Fibroblast of villous mesenchyme (primary cell): ENCODE measurements at places on chromosomes 12 and 14. TPM values are rescaled to one million over a fixed set of nuclear protein-coding genes. Genes with fewer than 3 reads are reported as not detected.
A peak's percentile ranks its signal among the peaks of the same experiment; 100 is the strongest.

DNA sequence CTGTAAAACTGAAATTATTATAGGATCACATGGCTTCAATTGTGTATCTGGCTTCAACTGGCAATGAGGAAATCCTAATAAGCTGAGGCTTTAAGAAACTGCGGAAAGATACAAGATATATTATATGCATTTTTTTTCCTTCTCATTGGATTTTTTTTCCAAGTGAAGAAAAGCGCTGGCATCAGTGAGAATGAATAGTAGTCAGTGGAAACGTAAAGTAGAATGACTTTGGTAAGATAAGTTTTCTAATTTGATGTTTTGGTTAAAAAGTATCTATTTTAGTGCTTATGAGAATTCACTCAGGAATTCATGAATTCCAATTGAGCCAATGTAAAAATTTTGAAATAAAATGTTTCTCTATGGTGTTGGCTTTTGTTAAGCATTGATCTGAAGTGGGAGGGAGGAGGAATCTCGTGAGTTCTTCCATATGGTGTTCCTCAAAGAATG, 173.5 kb upstream of the FRMD6 start:
- no peak for DNase-seq

- DNase-seq, result no peak
These were observed 365.4 kb downstream of the EMP1 start for GRCh38 chr12:13561923-13562322.

- DNase-seq, result peak; percentile 40
These were observed 119.5 kb downstream of the VEZT start for GRCh38 chr12:95337146-95337545.

P2RX7 gene
- total RNA-seq, result 0.43 and 0.64 TPM in 2 replicates

CIROP gene
- total RNA-seq, result not detected in 2 replicates

DNA sequence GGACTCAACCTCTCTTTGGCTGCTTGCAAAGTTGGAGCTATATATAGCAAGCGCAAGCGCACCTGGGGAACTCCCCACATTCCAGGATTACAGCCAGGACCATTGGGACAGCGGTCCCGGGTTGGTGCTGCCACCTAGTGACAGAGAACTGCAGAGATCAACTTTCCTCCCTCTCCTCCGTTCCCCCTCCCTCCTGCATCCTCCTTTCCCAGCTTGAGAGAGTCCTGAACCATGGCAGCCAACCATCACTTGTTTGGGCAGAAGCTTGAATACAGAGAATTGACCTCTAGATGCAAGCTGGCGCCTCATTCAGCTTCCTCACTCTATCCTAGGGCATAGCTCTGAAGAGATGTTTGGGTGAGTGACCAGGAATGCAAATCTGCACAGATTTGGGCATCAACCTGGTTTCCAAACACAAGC, 17.4 kb upstream of the FLVCR2 start:
- peak; percentile 73 for DNase-seq

GRCh38 chr12:71694099-71694820, 8.4 kb downstream of the TMEM19 start:
- DNase-seq, result no peak

- no peak for DNase-seq
These were observed 30.9 kb downstream of the GPHB5 start for GRCh38 chr14:63287666-63288483.

GRCh38 chr12:89525305-89525823, 483 bp downstream of the POC1B start:
- peak; percentile 35 for DNase-seq

- peak; percentile 1 for DNase-seq
These were observed 362.1 kb upstream of the STXBP6 start for GRCh38 chr14:25411781-25412757.

DNA sequence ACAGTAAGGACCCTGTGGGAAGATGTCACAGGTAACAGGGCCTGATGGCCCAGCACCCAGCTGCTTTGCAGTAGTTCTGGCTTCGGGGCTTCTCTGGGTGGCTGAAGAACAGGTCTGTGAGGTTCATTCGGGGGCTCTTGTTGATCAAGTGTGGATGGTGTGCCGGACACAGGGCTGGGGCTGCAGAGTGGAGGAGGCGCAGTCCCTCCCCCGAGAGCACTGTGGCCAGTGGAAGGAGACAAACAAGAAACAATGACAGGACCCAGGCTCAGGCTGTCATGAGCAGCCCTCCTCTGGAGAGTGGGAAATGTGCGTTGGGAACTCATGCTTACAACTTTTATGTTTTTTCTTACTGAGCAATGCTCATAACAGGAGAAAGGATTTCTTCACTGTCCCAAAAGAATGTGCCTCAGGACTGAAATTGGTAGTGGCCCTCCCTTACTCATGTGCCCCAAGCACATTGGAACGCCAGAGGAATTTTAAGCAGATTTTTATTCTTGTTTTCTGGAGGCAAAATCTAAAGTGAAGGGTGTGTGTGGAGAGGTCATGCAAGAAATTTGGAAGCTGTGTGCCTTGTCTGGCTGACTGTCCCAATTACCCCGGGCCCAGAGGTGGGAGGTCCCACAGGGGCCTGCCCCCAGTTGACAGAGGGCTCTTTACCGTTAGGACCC, 233.8 kb downstream of the CACNA1C start:
- DNase-seq, result peak; percentile 82
